ENCODE measurements at places on chromosomes 5 and 9.

DNA sequence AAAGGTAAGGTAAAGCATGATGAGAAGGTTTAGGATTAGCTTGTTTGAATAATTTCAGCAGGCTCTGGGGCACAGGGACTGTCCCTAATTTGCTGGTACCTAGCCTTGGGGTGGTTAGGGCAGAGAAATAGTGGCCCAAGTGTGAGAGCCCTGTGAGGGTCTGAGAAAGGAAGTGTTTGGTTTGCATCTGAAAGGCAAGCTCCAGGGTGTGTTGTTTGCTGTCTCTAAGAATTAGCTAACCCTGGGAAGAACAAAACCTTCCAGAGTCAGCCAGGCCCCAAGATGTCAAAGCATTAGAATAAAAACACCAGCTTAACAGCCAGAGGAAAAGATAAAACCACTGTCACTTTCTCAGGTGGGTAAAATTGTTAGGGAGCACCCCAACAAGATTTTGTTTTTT, 31.0 kb downstream of the TMEM252 start:
- DNase-seq = no peak

DNA sequence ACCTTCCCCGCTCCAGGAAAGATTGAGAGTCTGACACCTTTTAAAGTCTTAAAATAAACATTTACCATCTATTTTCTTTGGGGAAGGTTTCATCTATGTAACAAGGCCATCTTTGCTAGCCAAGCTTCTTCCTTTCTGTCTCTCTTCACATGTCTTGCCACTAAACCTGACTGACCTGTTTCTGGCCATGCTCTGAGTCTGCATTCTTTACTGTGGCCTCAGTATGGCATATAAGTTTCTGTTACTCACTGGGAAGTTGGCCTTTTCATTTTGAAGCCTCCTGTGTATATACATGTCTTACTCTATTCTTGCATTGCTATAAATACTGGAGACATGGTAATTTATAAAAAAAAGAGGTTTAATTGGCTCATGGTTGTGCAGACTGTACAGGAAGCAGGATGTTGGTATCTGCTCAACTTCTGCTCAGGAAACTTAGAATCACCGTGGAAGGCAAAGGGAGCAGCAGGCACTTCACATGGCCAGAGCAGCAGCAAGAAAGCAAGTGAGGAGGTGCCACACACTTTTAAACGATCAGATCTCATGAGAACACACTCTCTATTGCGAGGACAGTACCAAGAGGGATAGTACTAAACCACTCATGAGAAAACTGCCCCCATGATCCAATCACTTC, 48.1 kb downstream of the KCNV2 start:
- no peak for DNase-seq

DNA sequence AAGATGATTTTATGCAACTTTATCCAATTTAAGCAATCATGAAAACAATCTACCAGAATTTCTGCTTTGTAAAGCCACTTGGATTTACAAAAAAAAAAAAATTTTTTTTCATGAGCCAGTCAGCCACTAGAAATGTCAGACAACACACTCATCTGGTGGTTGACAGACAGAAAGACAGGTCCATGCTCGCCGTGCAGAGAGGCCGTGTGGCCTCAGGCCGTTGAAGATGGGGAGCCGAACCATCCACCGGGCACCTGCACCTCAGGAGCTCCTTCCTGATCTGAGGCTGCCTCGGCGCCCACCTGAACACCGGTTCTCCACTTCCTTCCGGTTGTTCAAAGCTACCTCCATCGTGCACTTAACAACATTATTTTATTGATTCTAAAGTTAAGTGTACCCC, 138.0 kb upstream of the IRX4 start:
- no peak for DNase-seq

DNA sequence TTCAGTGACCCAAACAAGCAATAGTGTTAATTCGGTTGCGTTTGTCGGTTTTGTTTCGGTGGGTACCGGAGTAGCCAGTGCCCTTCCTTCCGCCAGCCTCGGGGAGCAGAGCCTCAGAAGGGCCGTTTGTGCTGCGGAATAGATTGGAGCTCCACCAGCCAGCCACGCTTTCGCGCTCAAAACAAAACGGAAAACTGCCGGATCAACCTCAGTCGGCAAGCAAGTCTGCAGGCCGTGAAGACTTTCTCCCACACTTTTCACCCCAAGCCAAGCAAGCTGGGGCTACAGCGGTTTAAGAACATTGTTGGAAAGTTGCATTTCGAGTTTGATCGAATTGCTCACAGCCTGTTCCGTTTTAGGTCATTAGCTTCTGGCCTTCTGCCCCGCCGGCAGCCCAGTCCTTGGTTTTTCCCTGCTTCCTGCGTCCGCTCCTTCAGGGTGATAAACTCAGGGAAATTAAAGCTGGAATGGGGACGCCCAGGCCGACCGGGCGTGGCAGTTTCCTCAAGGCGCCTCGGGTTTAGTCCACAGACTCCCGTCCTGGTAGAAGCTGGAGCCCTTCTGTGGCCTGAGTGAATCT, 803 bp upstream of the CCNO start:
- peak; percentile 82 for DNase-seq

DNA sequence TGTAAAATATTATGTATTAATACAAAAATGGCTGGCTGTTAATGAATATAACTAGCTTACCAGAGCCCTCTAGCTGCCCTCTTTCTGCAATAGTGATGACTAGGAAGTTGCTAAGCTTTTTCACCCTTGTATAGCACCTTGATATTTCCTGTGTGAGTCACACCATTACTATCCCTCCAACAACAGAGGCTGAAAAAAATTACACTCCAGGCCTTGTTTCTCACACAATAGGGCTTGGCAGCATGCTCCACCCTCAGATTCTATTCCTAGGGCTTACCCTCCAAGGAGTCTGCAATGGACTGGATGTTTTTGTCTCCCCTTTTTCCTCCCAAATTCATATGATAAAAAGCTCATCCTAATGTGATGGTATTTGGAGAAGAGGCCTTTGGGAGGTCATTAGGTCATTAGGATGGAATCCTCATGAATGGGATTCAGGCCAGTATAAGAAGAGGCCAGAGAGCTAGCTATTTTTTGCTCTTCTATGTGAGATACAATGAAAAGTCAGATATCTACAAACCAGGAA, 184.6 kb upstream of the MAP1B start:
- DNase-seq = no peak

DNA sequence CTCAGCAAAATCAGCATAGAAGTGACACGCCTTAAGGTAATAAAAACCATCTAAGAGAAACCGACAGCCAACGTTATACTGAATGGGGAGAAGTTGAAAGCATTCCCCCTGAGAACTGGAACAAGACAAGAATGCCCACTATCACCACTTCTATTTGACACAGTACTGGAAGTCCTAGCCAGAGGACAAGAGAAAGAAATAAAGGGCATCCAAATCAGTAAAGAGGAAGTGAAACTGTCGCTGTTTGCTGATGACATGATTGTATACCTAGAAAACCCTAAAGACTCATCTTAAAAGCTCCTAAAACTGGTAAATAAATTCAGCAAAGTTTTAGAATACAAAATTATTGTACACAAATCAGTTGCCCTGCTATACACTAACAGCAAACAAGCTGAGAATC, 393.3 kb downstream of the KIF4B start:
- no peak for DNase-seq

DNA sequence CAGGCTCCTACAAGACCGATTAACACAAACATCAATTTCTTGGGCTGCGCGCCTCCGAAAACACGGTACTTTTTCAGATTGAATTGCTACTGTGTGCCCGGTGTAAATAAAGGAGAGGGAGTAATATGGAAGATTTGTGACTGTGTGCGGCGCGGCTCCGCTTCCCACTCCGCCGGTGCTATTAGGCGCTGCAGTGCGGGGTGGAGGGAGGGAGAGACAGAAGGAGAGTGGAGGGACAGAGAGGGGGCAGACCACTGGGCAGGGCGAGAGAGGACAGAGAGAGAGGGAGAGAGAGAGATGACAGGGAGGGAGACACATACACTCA, 24.7 kb upstream of the RNU6ATAC start:
- DNase-seq = peak; percentile 61

- DNase-seq = no peak
These were observed 25.1 kb upstream of the NOTCH1 start for GRCh38 chr9:136570916-136571315.

- DNase-seq = peak; percentile 87
These were observed 74.2 kb downstream of the SHB start for GRCh38 chr9:37994639-37995347.

- DNase-seq = no peak
These were observed 3.3 kb downstream of the SNAPC3 start for GRCh38 chr9:15426019-15426418.

GRCh38 chr5:16834029-16834428, 102.1 kb downstream of the MYO10 start:
- no peak for DNase-seq

- DNase-seq = no peak
These were observed 173.2 kb downstream of the ZSWIM6 start for GRCh38 chr5:61505281-61505680.
